ENCODE measurements at places on chromosomes 7 and 10.

- no peak for DNase-seq
Measured at GRCh38 chr10:17993361-17993760, 41.6 kb downstream of the SLC39A12 start.

DNA sequence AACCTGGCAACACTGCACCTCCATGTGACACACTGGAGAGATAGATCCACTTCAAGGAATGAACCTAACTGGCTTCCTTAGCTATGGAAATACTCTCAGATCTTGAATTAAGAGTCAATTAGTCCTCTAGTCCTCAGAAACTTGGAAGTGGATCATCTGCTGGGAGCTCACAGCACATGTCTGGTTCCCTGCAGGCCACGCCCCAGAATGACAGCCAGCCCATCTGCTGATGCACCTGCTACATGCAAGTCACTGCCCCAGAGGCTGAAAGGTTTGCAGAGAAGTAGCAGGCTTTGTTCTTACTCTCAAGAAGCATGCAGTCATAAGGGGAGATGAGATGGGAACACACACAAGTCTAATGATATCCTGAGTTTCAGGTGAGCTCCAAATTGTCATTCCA lies 275.9 kb downstream of the SKAP2 start:
- no peak for DNase-seq

GRCh38 chr10:74507951-74508350 lies 318.4 kb upstream of the KAT6B start:
- DNase-seq = no peak

- DNase-seq = no peak
Measured at GRCh38 chr10:106722524-106722923, 442.0 kb downstream of the SORCS1 start.

DNA sequence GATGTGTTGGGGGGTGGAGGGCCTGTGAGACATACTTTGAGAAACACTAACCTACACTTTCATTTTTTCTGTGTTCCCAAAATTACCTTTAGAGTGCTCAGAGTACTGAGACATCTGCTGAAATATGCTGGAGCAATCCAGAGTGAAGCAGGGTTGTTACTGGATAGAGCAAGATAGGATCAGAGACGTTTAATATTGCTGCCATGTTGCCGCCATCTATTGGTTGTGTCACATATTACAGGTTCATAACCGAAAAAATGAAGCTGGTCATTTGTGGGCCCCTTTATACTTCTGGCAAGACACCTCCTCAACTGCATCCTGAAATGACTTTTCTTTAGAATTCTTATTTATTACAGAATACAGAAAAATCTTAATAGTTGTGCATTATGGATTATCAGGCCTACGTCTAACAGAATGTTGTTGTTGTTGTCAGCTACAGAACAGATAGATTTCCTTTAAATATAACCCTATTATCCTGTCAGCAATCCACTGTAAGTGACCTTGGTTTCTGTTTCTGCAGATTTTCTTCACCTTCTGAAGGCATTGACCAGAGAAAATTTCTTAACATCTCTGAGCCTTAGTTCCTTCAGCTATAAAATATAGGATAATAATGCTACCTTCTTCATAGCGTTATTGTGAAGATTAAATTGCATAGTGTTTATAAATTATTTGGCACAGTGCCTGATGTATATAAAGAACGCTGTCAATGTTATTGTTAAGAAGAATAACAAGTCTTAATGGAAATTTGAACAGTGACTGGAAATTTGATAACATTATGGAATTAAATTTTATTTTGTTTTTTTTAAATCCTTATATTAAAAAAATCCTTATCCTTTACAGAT lies 16.2 kb upstream of the DLD start:
- no peak for DNase-seq

- no peak for DNase-seq
Measured at GRCh38 chr7:24227068-24227467, 56.9 kb upstream of the NPY start.

GRCh38 chr7:92698237-92698841 lies 108.1 kb upstream of the FAM133B start:
- no peak for DNase-seq

DNA sequence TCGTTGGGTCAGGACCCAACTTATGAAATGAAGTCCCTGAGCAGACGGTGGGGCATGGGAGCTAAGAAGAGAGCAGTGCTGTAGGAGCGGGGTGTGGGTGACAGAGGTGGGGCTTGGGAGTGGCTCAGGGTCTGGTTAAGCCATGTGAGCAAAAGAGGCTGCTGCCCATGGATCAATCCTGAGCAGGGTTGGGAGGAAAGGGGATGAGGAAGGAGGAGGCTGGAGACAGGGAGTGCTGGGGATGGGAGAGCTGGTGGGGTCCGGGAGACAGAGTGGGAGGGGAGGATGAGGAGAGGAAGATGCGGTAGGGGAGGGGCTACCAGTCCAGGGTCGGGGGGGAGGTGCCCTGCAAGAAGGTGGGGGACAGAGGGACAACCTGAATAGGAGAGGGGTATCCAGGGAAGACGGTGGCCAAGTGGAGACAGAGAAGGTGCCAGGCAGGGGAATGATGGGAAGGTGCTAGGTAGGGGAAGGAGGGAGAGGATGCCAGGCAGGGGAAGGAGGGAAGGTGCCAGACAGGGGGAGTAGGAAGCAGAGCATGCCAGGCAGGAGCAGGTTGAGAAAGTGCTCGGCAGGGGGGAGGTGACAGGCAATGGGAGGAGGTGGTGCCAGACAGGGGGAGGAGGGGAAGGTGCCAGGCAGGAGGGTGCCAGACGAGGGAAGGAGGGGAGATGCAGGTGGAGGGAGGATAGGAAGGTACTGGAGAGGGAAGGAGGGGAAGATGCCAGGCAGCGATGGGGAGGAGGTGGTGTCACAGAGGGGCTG lies 27.5 kb upstream of the SMARCD3 start:
- no peak for DNase-seq

Measured in stimulated activated CD4-positive, alpha-beta T cell treated with anti-CD3 and anti-CD28 coated beads, Interleukin-2, amount 100 ng/mL, for 4 hours (primary cell).